ENCODE measurements at places on chromosomes 16 and 17.

- no peak for DNase-seq
Observed at GRCh38 chr16:57763285-57764005, 27.9 kb downstream of the KATNB1 start.

DNA sequence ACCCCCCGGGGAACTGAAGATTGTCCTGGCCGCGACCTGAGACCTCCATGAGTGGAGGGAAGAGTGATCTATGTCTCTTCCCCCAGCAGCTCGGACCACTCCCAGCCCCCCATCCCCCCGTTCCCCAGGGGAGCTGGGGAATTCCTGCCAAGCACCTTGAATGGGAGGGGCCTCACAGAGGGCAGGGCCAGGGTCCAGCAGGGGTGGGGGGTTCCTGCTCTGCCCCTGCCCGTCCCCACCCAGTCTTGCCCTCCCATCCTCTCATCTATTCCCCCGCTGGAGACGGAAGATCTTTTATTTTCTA, 9.4 kb downstream of the TUFM start:
- DNase-seq = no peak

DNA sequence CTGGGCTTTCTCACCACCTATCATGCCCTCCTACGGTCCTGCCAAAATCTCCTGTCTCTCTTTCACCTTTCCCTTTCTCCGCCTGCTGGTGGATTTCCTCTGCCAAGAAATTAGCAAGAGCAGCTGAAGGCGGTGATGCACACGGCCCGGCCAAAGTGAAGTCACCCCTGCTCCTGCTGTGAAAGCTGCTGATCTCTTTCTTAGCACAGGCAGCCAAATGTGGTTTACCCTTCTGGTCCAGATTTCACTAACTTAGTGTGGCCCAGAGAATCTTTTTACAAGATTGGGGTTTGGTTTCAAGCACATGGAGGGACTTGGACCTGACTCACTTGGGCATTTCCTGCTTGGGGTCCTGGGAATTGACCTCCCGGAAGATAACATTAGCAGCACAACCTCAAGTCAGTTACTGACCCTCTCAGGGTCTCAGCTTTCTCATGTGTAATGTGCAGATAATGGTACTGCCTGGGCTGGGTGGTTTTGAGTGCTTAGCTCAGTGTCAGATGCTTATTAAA, 155.7 kb downstream of the SOCS1 start:
- DNase-seq = peak; percentile 82

- no peak for DNase-seq
Observed at GRCh38 chr17:74113952-74114351, 89.5 kb upstream of the RPL38 start.

- DNase-seq = no peak
Observed at GRCh38 chr17:17110520-17110919, 68.3 kb downstream of the MPRIP start.

DNA sequence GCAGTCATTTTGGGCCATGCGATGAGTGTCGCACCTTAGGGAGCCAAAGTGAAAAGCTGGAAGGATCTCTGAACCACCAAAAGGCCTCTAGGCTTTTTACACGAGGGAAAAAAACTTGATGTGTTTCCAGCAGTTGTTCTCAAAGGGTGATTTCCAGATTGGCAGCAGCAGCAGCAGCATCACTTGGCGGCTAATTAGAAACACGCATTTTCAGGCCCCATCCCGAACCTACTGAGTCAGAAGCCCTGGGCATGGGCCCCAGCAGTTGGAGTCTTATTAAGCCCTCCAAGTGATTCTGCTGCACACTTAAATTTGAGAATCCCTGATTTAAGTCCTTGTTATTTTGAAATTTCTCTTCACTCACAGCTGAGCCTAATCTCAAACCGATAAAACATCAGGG, 25.3 kb upstream of the PYY start:
- DNase-seq = peak; percentile 77

DNA sequence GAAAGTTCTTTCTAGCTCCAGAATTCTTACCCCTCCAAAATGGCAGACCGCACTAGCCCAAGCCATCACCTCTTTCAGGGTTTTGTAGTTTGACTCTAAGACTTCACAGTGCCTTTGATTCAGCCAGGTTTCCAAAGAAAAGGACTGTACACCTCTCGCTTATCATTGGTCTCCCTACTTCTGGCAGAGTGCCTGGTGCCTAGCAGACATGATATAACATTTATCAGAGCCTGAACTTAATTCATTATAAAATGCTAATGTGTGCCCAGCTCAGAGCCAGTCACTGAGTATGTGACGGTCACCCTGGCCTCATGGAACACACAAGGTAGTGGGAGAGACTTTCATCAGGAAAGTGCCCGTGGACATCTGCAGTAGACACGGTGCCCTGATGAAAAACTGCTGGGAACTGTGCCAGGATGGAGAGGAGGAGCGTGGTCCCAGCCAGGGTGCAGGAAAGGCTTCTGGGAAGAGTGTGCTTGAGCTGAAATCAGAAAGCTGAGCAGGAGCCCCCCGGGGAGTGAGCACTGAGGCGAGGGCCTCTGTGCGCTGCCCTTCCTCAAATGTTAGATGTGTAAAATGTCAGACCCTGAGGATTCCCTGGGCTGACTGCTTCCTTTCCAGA, 34.3 kb upstream of the LGALS9 start:
- DNase-seq = no peak

DNA sequence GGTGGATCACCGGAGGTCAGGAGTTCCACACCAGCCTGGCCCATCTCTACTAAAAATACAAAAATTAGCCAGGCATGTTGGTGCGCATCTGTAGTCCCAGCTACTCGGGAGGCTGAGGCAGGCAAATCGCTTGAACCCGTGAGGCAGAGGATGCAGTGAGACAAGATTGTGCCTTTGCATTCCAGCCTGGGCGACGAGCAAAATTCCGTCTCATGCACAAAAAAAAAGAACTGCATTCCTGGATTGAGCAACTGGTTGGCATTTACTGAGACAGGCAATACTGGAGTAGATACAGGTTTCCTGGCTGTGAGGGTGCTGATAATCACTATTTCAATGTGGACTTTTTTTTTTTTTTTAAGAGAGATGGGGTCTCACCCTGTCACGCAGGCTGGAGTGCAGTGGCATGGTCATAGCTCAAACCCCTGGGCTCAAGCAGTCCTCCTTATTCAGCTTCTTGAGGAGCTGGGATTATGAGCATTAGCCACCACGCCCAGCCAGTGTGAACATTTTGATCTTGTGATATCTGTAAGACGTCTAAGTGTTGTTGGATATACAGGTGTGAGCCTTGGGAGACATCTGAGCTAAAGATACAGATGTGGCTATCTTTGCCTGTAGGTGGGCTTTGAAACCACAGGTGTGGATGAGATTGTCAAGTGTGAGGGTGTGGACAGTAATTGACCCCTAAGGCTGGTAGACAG, 5.8 kb downstream of the CYB5D2 start:
- no peak for DNase-seq

GRCh38 chr17:43917348-43918025, 10.2 kb upstream of the MPP2 start:
- DNase-seq = no peak

GRCh38 chr17:7060165-7060891, 16.4 kb upstream of the SLC16A11 start:
- no peak for DNase-seq

DNA sequence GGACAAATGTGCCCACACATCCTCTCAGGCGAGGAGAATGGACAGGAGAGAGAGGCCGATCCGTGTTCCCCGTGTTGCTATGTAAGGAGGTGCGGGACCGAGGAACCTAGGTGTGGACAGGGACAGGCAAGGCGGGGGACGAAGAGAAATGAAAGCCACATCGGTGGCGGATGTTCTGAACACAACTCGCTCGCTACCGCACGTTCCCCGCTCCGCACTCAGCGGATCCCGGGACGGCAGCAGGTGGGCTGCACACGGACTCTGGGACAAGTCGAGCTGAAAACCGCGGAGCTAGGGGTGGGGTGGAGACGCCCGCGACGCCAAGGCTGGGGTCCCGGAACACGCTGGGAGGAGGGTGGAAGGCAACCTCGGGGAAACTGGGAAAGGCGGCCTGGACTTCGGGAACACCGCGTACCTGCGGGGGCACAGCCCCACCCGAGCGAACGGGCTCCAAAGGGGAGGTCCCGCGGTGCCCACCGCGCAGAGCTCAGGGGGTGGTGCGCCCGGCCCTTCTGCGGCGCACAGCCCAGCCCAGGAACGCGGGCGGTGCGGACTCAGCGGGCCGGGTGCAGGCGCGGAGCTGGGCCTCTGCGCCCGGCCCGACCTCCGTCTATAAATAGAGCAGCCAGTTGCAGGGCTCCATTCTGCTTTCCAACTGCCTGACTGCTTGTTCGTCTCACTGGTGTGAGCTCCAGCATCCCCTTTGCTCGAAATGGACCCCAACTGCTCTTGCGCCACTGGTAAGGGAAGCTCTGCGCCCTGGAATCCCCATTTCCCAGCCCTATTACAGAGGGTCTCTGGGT, at the start of gene MT1E:
TSS of gene MT1E (plus strand) at position 642 of the 803 bp plus-strand sequence. CDS start at position 713, 71 bp downstream.
- DNase-seq = no peak

DNA sequence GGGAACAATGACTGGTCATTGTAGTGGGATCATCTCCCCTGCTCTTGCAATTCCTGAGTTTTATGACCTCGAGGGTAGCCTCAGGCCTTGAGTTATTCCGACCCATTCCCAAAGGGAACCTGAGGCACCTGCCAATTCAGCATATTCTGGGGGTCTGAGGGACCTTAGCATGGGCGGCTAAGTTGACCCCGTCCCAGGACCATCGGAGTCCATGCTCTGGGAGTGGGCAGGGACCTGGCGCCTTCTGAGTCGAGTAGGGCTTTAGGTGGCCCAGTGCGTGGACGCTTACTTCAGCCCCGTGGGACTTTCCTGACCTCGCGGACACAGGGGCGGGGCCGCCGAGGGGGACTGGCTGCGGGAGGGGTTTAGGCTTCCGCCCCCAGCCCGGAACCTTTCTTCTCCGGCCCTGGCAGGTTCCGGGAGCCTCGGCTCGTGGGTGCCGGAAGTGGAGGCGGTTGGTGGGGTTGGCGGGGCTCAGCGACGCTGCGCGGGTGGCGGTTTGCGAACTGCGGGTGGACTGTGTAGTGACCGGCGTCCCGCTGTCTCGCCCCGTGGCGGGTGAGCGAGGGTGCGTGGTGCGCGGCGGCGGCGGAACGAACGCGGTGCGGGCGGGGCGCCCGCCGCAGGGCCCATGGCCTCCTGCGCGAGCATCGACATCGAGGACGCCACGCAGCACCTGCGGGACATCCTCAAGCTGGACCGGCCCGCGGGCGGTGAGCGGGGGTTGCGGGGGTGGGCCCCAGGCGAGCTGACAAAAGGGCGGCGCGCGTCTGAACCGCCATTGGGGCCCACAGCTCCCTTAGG, at the start of gene EDC4:
TSS of gene EDC4 (plus strand) at position 422 of the 804 bp plus-strand sequence. CDS start at position 632, 210 bp downstream.
- peak; percentile 38 for DNase-seq

DNA sequence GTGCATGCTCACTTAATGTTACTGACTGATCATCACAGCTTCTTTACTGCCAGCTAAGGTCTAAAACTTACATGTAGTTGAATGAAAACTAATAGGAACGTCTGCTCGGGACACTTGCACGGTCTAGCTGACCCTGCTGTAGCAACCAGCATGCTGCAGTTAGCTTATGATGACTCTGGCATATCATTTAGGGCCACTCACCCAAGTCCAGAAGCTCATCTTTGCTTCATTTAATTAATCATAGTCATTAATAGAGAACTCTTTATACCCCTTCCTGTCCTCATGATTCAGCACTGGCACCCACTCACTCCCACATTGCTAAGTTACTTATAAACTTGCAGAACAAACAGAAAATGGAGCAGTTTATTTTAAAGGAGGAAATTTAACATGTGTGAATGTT, 136.3 kb downstream of the NLK start:
- DNase-seq = no peak

DNA sequence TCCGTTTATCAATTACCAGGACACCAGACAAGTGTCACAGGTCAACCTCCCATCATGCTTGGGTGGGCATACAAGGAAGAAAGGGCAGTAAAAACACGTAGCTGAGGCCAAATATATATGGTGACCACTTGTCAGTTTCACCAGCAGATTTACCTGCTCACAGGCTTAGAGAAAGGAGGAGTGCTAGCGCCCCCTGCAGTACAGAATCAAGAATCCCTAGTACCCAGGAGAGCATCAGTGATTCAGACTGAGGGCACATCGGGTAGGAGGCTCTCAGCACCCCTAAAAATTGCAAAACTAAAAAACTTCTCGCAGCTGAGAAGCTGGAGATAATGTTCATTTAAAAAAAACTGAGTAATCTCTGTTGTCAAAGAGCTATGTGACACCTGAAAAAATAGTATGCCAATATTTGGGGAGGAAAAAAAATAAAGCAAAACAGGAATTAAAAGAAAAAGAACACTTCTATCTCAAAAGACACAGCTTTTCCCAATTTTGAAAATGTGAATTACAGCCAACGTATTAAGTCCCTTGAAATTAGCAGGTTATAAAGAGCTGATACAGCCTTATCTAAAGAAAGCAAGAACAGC, 21.2 kb upstream of the MON1B start:
- DNase-seq = peak; percentile 12

DNA sequence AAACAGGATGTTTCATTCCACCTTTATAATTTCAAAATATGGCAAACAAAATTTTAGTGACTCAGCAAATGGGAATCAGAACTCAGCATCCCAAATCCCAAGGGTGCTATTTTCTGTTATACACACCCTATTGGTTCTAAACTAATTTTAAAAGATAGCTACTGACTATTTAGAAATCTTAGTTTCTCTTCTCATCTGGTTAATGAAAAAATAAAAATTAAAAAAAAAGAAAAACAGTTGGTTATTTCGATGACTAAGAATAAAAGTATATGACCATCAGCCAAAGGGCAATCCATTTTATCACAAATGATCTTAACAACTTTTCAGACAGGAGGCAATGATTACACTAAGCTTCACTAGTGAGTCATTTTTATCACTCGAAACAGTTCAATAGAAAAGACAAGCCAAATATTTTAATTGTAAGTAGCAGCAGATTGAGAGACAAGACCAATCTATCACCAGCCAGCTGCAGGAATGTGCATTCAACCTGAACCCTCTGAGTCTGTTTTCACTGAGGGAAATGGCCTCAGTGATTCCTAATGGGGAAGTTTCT, 15.2 kb downstream of the PHLPP2 start:
- DNase-seq = peak; percentile 47

DNA sequence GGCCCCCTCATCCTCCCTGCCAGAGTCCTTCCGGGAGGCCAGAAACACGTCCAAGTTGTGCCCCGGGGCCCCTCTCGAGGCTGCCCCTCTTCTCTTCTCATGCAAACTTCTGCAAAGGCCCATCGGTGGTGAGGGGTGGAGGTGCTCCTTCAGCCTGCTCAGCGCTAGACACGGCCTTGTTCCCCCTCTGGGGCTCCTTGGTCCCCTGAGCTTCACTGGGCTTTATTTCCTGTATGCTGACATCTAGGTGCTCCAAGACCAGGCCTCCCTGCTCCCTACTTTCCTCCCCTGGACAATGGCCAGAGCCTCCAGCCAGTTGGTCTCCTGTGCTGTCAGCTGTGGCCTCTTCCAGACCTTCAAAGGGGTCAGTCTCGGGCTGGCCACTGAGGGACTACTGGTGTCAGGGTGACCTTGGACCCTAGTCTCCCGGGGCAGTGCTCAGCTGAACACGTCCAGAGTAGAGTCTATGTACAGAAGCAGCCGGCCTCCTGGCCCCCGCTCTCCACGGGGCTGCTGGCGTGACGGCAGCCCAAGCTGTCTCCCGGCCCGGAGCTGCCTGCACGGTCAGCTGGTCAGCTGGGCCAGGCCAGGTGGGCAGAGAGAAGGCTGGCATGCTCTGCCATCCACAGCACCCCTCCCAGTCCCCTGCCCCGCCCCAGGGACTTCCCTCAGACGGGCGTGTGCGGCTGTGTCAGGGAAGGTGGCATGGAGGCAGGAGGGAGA, 1.7 kb upstream of the PRR35 start:
- DNase-seq = no peak

All from fibroblast of the conjunctiva (primary cell).